ENCODE measurements at places on chromosomes 12 and 14. TPM values are rescaled to one million over a fixed set of nuclear protein-coding genes. Genes with fewer than 3 reads are reported as not detected.

Gene MMP17
- total RNA-seq: 25.9 TPM

- DNase-seq: no peak
Measured at GRCh38 chr12:114440270-114441038, 34.5 kb upstream of the TBX5 start.

GRCh38 chr14:65639216-65639615 lies 226.7 kb downstream of the FUT8 start:
- no peak for DNase-seq

Gene DPF3
- 5.3 TPM for total RNA-seq
